ENCODE measurements at places on chromosomes 1 and 21.

- no peak for DNase-seq
These were observed 12.0 kb downstream of the MDM4 start for GRCh38 chr1:204528241-204528640.

GRCh38 chr1:194014014-194014413 is 827.6 kb upstream of the B3GALT2 start:
- no peak for DNase-seq

DNA sequence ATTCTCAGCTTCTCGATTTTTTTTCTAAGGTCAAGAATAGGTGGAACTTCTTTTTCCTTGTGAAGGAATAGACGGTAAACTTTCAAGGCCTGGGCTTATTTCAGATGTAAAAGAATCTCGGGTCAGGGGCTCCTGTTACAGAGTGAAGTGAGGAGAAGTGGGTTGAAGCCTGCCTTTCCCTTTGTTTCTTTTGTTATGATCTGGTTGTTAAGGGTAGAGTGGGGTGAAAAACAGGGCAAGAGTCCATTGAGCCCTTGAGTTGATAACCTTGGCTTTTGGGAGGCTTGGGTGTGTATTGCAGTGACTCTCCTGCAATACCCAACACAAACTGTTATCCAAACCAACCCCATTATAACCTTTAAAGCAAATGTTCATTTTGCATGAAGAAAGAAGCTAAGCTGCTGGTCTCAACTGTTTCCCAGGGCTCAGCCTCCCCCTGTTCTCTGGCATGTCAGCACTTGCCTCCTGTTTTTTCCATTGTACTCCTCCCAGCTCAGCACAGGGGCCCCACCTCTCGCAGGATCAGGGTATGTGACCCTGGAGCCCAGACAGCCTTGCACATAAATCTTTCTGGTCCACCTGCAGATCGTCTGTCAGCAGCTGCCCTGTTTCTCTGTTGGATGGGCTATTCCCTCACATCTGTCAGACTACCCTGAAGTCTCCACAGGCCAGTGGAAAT is 102.4 kb downstream of the CACHD1 start:
- no peak for DNase-seq

- DNase-seq: no peak
These were observed 227.7 kb downstream of the SMYD3 start for GRCh38 chr1:246279402-246279801.

GRCh38 chr1:187027253-187027652 is 198.5 kb downstream of the PLA2G4A start:
- no peak for DNase-seq

GRCh38 chr1:66729523-66729922 is 22.7 kb upstream of the DYNLT5 start:
- no peak for DNase-seq

DNA sequence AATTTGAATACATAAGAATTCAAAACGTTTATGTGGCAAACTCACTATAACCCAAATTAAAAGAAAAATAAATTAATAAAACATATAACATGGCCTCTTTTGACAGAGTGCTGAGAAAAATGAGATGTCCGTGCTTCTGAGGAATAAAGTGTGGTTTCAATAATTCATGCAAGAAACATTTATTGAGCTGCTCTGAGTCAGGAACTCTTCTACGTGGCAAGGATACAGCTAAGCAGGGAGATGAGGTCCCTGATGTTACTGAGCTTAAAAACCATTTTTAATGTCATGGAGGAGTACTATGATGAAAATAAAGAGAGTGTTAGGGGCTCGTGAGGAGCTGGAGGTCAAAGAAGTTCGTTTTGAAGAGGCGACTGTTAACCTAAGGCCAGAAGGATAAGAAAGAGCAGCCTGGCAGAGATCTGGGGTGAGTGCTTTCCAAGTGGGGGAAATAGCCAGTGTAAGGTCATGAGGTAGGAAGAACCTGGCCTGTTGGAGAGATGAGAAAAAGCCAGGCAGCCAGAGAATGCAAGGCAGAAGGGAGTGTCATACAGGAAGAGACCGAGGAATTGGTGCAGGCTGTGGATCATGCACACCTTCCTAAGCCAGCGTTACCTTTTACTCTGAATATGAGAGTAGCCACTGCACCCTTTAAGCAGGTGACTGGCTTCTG is 182.2 kb upstream of the DUSP10 start:
- no peak for DNase-seq

GRCh38 chr1:201282931-201283829 is at the start of gene PKP1:
TSS of gene PKP1 (plus strand) at chr1:201283506. CDS start at chr1:201283703, 197 bp downstream.
- DNase-seq: no peak

GRCh38 chr1:66728021-66728420 is 24.2 kb upstream of the DYNLT5 start:
- no peak for DNase-seq

- no peak for DNase-seq
These were observed 146.2 kb upstream of the ZC3H11B start for GRCh38 chr1:219759095-219759494.
